ENCODE measurements at places on chromosomes 16 and 17.

DNA sequence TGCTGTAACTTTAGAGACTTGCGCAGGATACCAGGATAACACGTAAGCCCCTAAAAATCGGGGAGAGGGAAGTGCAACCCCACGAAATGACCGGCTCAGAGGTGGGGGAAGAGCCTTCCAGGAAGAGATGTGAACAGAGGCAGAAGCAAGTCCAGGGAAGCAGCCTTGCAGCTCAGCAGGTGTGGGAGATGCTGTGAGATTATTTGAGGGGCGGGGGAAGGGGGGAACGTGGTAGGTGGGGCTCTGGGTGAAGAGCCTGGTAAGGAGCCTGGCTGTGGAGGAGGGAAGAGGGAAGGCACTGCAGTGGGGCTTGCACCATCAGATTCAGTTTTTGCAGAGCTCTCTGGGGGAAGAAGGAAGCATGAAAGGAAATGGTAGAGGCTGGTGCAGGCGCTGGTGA, 95.4 kb upstream of the CACNG5 start:
- no peak for DNase-seq

- DNase-seq, result no peak
Measured at GRCh38 chr17:60524463-60525327, 1.3 kb downstream of the APPBP2 start.

- DNase-seq, result no peak
Measured at GRCh38 chr17:82217120-82217529, 4.5 kb upstream of the CCDC57 start.

- DNase-seq, result no peak
Measured at GRCh38 chr16:80176114-80176513, 364.7 kb upstream of the DYNLRB2 start.

DNA sequence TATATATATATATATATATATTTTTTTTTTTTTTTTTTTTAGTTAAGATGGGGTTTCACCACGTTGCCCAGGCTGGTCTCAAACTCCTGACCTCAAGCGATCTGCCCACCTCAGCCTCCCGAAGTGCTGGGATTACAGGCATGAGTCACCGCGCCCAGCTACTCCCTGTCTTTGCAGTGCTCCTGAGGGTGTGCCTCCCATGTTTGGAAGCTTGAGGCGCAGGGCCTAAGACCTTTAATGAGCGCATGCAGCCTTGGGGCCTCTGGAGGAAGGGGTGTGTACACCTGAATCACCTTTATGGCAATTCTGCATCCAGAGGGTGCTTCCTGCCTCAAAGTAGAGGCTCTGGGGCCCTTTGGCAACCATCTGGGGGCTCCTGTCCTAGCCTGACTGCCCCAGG, 219.4 kb upstream of the CIBAR2 start:
- no peak for DNase-seq

- DNase-seq, result no peak
Measured at GRCh38 chr17:49055181-49055927, 58.2 kb downstream of the IGF2BP1 start.

- no peak for DNase-seq
Measured at GRCh38 chr17:13702266-13702665, 100.5 kb upstream of the HS3ST3A1 start.

DNA sequence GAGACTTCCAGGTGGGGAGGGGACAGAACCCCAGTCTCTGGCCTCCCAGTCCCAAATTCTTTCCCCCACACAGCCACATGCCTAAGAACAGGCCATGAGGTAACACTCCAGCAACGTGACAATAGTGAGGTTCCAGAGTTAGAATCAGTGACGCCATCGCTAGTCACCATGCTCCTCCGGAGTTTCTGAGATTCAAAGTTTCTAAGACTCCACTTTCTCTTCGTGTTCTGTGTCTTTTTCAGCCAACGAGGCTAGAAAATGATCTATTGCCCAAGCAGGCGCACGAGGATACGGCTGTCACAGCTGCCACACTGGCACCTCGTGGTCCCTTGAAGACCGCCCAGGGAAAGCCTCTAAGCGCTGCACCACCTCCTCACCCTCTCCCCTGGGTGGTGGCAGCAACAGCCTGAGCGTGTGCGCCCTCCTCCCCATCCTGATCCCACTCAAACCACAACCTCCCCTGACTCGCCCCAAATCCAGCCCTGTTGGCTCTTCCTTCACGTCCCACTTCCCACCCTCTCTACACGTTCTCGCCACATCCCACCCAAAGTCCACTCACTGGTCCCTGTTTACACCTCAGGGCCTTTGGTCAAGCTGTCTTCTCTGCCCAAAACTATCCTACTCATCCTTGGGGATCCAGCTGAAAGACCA, 1.0 kb downstream of the MCRIP1 start:
- no peak for DNase-seq
